ENCODE measurements at places on chromosomes 7 and 10. TPM values are rescaled to one million over a fixed set of nuclear protein-coding genes. Genes with fewer than 3 reads are reported as not detected.

The CLDN3 gene
- not detected for polyA plus RNA-seq

The PKD2L1 gene
- polyA plus RNA-seq: not detected

The RBP4 gene
- polyA plus RNA-seq: 307 TPM

The CRPPA gene
- 0.67 TPM for polyA plus RNA-seq

The ENTPD1 gene
- 7.2 TPM for polyA plus RNA-seq

The CPA2 gene
- polyA plus RNA-seq: 4.2 TPM

The COL1A2 gene
- 167 TPM for polyA plus RNA-seq

The GBX1 gene
- not detected for polyA plus RNA-seq

The TRPV5 gene
- polyA plus RNA-seq: 0.05 TPM

The LEP gene
- 141 TPM for polyA plus RNA-seq

The WDR37 gene
- polyA plus RNA-seq: 7.6 TPM

The ANKRD26 gene
- 1.4 TPM for polyA plus RNA-seq

The NUTM2B gene
- 0.16 TPM for polyA plus RNA-seq

The FAM24B gene
- 10.9 TPM for polyA plus RNA-seq

The PRXL2A gene
- polyA plus RNA-seq: 243 TPM

The FXYD4 gene
- polyA plus RNA-seq: not detected

The PTEN gene
- 106 TPM for polyA plus RNA-seq

The CRTAC1 gene
- polyA plus RNA-seq: 0.49 TPM

Data from adipose tissue (tissue), 3 donors.